ENCODE measurements at places on chromosomes 2 and 18.

- DNase-seq = no peak
Observed at GRCh38 chr2:36351736-36352349, 3.7 kb upstream of the CRIM1 start.

DNA sequence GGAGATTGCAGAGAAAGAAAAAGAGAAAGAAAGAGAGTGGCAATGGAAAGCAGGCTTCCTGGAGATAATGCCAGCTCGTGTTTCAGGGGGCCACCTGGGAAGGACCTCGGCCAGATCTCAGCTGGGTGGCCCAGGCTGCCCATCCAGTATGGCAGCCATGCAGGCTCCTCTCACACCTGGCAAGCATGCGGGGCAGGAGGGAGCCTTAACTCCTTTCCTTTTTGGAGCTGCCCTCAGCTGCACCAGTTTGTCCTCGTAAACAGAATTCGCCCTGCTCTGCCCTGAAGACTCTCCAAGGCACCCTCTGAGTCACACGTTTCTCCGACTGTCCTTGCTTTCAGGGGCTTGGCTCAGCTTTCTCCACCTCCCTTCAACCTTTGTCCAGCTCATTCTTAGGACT, 59.5 kb upstream of the IGFBP5 start:
- DNase-seq = no peak

- DNase-seq = no peak
Observed at GRCh38 chr18:48137374-48138081, 207.1 kb upstream of the SMAD2 start.

GRCh38 chr2:191806396-191806795, 40.5 kb downstream of the CAVIN2 start:
- no peak for DNase-seq

- no peak for DNase-seq
Observed at GRCh38 chr2:113976277-113976928, 86.5 kb downstream of the ACTR3 start.

- no peak for DNase-seq
Observed at GRCh38 chr2:160306985-160307384, 106.9 kb upstream of the ITGB6 start.

DNA sequence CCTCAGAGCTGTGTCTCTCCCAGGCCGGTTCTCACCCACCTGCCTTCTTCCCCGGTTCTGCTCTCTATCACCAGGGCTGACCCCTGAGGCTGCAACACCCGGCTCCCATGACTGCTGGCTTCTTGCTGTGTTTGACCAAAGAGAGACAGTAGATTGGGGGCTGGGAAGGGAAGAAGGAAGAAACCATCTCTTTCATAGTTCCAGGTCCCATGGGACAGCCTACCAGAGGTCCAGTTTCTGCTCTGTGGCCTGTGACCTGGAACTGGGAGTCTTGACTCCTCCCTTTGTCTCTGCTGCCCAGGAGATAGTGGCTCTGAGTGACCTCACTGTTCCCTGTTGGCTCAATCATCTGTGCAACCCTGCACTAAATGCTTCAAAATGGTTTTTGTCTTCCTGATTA, 38.1 kb downstream of the ALPK2 start:
- DNase-seq = no peak

DNA sequence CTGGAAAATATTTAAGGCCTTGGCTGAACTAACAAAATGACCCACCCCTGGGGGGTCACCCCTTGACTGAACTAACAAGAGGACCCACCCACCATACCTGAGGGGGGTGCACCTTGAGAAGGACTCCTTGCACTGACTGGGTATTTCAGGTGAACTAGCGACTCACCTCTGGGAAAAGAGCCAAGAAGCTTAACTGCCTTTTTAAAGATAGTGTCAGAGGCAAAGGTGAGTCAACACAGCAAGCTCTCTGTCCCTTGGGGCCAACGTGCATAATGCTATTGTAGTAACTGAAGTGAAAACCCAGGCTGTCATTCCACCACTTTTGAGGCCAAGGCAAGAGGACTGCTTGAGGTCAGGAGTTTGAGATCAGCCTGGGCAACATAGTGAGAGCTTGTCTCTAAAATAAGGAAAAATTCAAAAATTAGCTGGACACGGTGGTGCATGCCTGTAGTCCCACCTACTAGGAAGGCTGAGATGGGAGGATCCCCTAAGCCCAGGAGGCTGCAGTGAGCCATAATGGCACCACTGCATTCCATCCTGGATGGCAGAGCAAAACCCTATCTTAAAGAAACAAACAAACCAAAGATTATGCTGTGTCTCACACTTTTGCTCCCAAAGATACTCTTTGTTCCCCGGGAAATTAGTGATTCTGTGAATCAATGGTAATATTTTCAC, 36.4 kb upstream of the ZCCHC2 start:
- DNase-seq = no peak

- DNase-seq = no peak
Observed at GRCh38 chr2:120490091-120490798, 144.3 kb downstream of the INHBB start.

DNA sequence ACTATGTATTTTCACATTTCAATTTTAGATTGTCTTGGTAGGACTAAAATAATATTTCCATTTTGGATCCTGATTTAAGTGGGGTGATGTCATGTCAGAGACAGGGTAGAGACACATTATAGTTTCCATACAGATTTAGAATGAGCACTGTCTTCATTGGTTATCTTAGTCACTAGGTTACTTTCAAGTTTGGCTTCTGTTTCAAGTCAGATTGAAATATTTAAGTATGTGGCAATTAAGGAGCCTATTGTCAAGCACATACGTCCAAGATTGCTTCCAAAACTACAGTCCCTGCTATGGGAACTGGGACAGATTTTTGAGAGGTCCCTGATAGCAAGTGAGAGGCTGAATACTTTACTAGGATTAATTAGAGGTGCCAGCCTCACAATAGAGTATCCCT, 89.2 kb upstream of the FAM117B start:
- no peak for DNase-seq

GRCh38 chr18:10207682-10208345, 246.6 kb upstream of the APCDD1 start:
- DNase-seq = no peak
